ENCODE measurements at places on chromosomes 2 and 18.

GRCh38 chr2:73032702-73033097 is 38.8 kb downstream of the SFXN5 start:
- H3K27me3 ChIP-seq = no peaks in the 10 kb centered on the region
- no peak for DNase-seq
- H3K4me1 ChIP-seq = peaks cover 16% of the 10 kb centered on the region
- H3K27ac ChIP-seq = no peak overlapping the region
- no peaks in the 10 kb centered on the region for H3K36me3 ChIP-seq
- H3K4me3 ChIP-seq = no peak overlapping the region

DNA sequence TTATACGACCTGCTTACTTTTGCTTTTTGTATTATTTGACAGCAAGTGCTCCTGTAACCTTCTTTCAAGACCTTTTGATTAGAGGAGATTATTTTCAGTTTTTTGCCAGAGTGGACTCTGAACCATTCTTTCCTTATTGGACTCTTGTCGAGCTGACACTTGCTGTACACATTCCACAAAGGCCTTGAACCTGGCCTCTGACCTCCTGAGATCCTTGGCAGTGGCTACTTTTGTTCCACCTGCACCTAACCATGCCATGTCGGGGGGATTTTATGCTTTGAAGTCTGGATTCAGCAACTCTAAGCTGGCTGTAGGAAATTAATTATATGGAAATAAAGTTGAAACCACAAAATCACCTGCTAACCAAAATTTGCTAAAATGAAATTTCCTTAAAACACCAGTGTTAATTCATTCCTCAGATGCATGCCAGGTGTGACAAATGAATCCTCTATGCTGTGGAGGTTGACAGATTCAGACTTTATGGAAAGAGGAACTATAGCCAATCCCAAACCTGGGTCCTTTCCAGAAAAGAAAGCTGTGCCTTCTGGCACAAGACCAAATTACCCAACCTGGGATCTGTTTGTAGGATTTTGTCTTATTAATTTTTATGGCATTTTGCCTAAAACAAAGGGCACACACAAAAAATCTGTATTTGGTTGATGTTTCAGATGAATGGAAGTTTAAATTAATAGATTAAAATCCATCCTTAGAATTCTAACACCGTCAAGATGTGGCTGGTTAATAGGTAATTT is 110.4 kb downstream of the CDC42EP3 start:
- DNase-seq = no peak
- no peak overlapping the region for H3K27ac ChIP-seq
- no peaks in the 10 kb centered on the region for H3K27me3 ChIP-seq
- no peaks in the 10 kb centered on the region for H3K4me1 ChIP-seq
- H3K4me3 ChIP-seq = no peak overlapping the region

DNA sequence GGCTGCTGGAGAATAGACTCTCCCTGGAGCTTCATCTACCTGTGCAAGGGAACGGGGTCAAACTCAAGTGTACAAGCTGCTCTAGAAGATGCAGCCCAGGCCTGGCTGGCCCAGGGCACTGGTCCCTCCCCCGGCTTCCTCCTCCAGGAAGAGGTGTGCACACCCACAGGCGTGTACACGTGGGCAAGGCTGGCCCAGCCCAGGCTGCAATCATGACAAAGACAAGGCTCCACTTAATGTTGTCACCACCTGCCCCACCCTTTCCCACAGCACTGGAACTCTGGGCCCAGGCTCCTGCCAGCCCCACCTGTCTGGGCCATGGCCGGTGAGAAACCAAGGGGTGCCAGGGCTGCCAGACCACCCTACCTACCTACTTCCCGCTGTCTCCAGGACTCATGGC is 29.6 kb upstream of the ALPP start:
- H3K36me3 ChIP-seq = no peaks in the 10 kb centered on the region
- H3K27me3 ChIP-seq = peaks cover 32% of the 10 kb centered on the region
- peaks cover 4% of the 10 kb centered on the region for H3K4me1 ChIP-seq
- H3K4me3 ChIP-seq = no peak overlapping the region
- DNase-seq = no peak
- H3K27ac ChIP-seq = no peak overlapping the region

DNA sequence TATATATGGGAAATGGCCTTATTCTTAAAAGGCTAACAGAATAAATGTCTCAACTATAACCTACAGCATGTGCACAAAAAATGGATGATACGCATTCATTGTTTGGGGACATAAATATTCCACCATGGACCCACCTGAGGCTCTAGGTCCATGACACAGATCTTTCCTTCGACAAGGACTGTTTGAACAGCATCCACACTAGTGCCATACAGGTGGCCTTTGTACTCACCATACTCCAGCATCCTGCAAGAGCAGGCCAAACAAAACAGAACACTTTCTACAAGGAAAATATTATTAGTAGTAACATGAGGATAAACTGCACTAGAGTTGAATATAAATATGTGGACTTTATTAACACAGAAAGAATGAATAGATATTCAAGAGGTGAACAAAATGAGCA is 6.1 kb upstream of the TMEM237 start:
- H3K4me3 ChIP-seq = no peak overlapping the region
- no peaks in the 10 kb centered on the region for H3K4me1 ChIP-seq
- no peak for DNase-seq
- no peaks in the 10 kb centered on the region for H3K27me3 ChIP-seq
